GM04504 (cell line): ENCODE measurements at places on chromosomes 13 and 19.

DNA sequence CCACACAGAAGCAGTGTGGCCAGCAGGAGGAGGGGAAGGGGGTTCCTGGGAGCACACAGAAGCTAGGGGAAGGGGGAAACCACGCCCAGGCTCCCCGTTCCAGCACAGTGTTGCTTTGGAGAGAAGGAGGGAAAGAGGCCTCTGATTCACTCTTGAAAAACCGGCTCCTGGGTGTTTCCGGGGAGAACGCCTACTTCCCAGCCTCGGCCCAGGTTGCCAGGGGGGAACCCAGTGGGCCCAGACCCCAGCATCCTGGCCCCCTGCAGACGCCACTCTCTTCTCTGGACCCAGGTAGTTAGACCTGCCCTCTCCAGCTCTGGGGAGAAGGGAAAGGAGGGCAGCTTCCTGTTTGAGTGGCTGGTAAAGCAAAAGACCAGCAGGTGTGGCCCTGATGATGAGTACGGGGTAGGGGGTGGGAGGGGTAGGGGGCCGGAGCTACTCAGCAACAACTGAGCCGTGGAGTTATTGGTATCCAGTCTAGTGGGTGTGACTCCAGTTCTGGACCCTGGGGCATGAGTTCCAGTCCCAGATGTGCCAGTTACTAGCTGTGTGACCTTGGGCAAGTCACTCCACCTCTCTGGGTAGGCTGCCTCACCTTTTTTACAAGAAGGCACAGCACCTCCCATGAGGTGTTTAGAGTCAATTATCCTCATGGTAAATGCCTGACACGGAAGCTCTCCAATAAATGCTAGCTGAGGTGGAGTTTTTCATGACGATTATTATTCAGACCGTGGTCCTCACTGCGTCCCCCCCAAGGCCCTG is 836 bp downstream of the GIPC1 start:
- no peak for DNase-seq

DNA sequence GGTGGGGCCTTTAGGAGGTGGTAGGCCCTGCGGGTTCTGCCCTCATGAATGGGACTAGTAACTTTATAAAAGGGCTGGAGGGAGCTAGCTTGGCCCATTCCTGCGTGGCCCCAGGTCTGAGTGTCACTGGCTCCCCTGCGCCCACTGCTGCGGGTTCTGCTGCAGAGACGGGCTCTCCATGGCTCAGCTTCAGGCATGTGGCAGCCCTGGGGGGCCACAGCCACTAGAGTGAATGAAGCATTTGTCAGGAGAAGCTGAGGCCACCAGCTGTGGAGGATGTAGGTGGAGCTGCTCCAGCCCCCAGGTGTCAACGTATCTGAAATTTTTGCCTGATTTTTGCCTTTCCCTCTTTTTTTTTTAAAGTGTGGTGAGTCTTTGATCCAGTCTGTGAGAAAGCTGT is 119.1 kb downstream of the SOX1 start:
- no peak for DNase-seq

DNA sequence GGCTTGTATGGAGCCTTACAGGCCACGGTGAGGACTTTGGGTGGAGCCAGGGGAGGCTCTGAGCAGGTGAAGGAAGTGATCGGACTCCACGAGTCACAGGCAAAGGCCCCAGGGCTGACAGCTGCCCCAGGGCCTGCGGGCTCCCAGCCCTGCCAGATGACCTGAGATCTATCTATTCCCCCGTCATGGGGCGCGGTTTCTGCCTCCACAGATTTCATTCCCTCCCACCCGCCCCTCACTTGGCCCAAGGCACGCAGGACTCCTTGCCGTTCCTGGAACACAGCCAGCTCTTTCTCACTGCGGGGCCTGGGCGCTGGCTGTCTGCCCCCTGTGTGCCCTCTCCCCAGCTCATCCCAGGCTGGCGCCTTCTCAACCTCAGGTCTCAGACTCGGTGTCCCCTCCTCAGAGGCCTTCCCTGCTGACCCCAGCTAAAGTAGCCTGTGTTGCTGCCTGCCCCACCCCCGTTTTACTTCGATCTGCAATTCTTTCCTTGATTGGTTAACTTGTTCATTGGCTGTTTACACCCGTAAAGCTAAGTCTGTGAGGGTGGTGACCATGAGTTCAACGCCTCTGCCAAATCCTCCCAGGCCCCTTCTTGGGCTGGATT is 13.9 kb upstream of the PAK4 start:
- no peak for DNase-seq

DNA sequence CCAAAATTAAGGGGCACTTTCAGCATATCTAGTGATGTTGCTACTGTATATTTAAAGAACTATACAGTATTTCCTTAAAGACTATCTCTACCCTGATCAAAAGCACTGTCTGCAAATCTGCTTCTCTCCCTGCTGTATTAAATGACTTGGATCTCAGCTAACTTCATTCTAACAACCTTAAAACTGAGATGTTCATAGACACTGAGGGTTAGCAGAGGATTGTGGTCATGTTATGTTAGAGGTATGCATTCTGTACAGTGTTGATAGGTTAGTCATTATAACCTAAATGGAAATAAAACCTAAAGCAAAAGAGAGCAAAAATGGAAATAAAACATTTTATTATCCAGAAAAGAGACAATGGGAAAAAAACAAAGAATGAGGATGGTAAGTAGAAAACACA is 9.9 kb downstream of the GPR183 start:
- no peak for DNase-seq

GRCh38 chr13:114148521-114148855 is 16.1 kb upstream of the RASA3 start:
- no peak for DNase-seq

DNA sequence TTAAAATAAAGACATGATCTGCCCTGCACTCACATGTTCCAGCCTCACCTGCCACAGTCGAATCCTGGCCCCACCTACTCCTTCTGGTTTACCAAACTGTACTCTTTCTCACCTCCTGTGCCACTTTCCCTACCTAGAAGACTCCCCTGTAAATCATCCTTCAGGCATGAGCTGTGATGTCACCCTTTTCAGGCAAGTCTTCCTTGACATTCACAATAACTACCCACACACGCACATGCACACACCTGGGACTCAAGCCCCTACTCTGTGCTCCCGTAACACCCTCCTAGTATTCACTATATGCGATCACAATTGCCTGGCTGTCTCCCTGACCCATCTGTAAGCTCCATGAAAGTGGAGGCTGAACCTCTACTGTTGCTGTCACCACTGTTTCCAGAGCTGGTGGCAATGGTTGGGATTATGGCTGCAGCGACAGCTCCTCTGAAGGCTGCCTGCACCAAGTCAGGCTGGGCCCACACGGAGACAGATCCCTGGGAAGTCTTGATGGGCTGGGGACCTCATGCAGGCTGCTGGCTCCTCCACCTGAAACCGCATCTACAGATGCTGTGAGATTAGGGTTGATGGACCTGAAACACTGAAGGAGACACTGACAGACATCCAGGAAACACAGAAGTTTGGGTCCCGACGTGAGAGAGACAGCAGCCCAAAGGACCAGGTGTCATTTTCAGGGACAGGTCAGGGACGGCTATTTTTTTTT is 611.1 kb downstream of the UQCRFS1 start:
- no peak for DNase-seq

- peak; percentile 46 for DNase-seq
These were observed 924 bp downstream of the TRAPPC5 start for GRCh38 chr19:7681340-7682174.

DNA sequence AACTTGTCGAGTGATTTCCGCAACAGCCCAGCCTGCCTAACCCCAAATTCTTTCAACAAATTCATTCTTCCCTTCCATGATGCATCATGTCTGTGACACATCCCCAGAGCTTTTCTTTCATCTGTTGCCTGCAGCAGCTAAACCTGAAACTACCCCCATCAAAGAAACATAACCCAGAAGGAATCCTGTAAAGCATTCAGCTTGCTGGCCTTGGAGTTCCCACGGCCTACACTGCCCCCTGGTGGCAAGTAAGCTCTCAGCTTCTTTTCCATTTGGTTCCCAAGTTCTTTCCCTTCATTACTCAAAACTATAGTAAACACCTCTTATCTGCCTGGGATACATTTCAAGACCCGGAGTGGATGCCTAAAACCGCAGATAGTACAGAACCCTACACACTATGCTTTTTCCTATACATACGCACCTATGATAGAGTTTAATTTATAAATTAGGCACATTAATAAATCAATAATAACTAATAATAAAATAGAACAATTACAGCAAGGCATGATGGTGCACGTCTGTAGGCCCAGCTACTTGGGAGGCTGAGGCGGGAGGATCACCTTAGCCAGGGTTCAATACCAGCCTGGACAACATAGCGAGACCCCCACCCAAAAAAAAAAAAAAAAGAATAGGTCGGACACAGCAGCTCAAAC is 7.4 kb downstream of the ETHE1 start:
- DNase-seq = peak; percentile 87

GRCh38 chr13:113364901-113365582 is 1.1 kb upstream of the GRTP1 start:
- no peak for DNase-seq

DNA sequence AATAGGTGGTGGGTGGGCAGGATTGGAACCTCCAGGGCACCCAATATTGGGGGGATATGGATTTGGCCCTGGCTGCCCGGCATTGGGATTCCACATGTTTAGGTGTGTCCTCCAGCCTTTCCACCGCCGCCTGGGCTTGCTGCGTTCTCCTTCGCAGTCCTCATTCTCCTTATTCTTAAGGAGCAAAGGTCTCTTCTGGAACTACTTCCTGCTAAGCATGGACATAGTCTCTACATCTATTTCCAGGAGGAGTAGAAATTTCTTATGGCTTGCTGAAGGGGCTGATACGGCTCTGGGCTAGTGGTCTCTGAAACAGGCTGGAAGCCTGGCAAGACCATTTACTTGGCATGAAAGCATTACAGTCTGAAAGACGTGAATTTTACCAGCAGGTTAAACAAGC is 9.2 kb upstream of the FCGBP start:
- no peak for DNase-seq

DNA sequence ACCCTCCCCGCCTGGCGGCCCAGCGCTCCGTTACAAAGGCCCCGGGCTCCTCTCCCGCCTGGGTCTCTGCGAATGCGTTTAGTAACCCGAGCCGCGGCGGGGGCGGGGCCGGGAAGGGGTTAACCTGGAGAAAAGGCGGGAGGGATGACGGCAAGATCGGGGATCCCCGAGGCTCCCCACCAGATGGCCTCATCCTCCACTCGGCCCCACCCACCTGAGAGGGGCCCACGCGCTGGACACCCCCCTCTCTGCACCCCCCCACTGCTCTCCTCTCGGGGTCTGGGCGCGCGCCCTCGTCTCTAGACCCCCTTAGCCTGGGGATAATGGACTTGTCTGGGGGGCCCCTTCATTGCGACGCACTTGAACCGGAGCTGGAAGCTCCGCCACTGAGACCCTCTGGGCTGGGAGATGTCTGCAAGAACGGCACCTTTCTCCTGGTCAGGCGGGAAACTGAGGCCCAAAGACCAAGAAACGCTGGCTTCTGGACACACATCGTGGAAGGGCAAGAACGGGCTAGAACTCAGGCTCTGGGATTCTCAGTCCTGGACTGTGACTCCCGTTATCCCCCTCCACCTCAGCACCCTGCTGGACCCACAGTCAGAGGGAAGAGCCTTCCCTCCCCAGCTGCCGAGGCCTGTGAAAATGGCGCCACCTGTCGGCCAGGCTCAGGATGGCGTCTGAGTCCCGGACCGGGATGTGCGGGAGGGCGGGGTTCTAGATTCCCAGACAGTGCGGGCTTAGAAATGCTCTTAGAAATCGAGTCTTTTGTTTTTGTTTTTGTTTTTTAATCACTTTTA is 2.9 kb upstream of the LTBP4 start:
- DNase-seq = peak; percentile 48

- DNase-seq = no peak
These were observed 2604.0 kb downstream of the PCDH9 start for GRCh38 chr13:64626105-64626504.

- no peak for DNase-seq
These were observed 1955.0 kb downstream of the PCDH9 start for GRCh38 chr13:65275108-65275507.

DNA sequence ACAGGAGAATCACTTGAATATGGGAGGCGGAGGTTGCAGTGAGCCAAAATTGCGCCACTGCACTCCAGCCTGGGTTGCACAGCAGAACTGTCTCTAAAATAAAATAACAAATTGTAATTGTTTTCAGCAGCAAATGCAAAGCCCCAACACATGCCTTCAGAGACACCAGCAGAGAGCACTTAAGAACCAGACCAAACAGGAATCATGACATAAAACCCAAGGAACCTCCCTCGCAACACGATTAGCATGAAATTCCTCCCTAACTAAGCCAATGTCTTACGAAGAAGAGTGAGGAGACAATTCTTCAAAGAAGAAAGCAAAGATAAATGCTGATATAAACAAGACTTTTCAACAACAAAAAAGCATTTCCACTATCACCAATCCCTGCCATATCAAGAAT is 40.1 kb downstream of the PSPC1 start:
- no peak for DNase-seq

- no peak for DNase-seq
These were observed 10.5 kb upstream of the OVOL3 start for GRCh38 chr19:36100476-36100875.

DNA sequence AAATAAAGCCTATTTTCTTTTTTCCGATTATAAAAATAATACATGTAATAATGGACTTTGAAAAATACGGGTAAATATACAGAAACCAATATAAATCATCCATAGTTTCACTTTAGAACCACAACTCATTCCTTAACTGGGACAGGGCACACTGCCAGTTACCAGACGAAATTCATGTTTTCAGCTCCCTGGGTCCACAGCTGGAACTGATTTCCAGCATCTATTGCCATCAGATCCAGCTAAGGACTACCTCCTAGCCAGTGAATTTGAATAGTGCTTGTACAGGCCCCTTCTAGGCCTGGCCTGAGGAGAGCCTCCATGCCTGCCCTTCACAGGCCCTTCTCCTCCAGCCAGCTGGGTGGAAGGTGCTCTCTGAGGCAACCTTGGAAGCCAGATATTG is 30.0 kb upstream of the ATP12A start:
- peak; percentile 67 for DNase-seq

DNA sequence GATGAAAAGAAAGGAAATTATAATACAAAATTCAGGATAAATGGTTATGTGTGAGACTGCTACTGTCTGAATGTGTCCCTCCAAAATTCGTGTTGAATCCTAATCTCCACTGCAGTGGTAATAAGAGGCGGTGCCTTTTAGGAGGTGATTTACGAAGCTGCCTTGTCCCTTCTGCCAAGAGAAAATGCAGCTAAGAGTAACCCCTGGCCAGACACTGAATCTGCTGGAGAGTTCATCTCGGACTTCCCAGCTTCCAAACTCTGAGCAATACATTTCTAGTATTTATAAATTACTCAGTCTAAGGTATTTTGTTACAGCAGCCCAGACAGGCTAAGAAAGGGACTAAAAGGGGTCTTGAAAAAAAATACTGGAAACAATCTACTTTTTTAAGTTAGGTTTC is 152.6 kb downstream of the KLF12 start:
- DNase-seq = no peak
